CD4-positive, alpha-beta T cell (primary cell): ENCODE measurements at places on chromosomes 5 and 9.

DNA sequence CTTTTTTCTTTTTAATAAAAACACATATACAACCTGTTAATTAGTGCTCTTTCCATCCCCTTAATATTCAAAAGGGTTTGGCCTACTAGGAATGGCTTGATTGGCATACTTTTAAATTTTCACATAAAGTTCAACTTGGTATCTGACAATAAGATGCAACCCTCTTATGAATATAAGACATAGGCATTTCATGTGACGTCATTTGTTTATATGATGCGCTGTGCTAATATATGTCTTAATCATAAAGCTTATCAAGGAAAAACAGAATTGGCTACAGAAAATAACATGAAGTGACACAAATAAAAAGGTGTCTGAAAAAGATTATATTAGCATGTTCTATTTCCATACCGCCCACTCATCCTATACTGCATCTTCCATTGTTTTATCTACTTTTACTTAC lies 1642.4 kb downstream of the EFNA5 start:
- DNase-seq, result no peak

GRCh38 chr9:102985162-102985895 lies 9.8 kb upstream of the CYLC2 start:
- DNase-seq, result no peak

- no peak for DNase-seq
These were observed 11.0 kb upstream of the HAPLN1 start for GRCh38 chr5:83731638-83732037.

- DNase-seq, result no peak
These were observed 561.1 kb downstream of the EBF1 start for GRCh38 chr5:158538506-158539074.

GRCh38 chr9:81395676-81396054 lies 293.7 kb downstream of the TLE1 start:
- no peak for DNase-seq

GRCh38 chr9:13717322-13718054 lies 438.0 kb upstream of the MPDZ start:
- no peak for DNase-seq

DNA sequence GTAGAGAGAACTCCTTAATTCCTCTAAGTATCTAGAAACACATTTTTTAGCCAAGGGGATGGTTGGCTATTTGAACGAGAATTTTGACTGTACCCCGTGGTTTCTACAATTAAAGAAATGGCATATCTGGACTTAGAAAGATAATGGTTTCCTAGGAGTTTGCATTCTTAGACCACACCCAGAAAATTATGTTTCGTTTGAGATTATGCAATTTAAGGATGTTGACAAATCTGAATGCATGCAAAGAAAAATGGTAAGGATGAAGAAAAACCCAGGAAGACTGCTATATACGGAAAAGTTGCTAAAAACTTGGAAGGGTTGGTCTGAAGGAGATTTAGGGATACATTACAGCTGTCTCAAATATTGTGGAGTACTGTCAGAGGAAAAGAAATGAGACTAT lies 538.5 kb upstream of the WWC1 start:
- no peak for DNase-seq

DNA sequence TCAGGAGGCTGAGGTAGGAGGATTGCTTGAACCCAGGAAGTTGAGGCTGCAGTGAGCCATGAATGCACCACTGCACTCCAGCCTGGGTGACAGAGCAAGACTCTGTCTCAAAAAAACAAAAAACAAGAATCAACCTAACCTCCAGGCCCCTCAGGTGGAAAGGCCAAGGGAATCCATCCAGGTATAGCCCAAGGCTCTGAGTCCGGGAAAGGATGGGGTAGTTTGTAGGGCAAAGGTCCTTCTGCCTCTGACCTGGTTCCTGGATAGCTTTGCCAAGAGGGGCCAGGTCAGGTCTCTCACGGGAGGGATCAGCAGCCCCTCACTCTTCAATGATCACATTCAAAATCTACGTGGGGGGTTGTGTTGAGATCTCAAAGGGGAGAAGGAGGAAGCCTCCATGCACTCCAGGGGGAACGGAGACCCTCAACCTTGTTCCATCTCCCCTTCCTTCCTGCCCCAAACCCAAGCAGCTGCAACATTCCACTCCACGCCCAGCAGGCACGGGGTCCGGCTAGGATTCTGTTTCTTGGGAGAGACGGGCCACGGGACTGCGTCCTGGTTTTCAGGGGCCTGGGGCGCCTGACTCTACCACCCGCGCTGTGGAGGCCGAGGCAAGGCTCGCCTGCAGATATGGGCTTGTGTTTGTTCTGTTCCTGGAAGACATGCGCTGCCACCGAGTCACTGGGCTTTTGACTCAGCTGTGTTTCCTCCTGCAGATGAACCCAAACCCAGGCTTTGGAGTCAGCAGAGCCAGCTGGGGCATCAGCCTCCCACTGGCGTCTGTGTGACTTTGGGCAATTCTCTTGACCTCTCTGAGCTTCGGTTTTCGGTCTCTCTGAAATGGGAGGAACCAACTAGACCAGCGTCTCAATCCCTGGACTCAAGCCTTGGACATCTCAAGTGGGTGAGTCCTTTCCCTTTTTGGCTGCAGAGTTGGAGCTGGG lies 35.5 kb downstream of the PLPP7 start:
- DNase-seq, result no peak

GRCh38 chr5:53479590-53480415 lies 626 bp upstream of the FST start:
- DNase-seq, result peak; percentile 27

DNA sequence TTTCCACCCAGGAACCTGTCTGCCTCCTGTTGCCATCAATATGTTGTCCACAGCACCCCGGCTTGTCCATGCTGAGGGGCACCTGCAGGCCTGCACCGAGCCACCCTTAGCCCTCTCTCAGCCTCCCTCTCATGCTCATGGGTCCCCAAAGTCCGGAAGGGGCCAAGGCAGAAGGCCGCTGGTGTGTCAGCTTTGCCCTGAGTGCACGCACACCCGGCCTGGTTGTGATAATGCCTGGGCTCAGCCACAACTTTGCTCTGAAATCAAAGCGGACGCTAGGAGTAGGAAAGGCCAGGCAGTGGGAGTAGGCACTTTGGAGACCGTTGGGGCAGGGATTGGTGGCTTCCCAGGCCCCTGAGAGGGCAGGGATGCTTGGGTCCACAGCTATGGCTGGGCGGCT lies 201.8 kb upstream of the NUDT12 start:
- no peak for DNase-seq

- no peak for DNase-seq
These were observed 361.0 kb upstream of the SEMA6A start for GRCh38 chr5:116935561-116936162.

GRCh38 chr5:30804739-30805505 lies 388.6 kb upstream of the CDH6 start:
- no peak for DNase-seq

DNA sequence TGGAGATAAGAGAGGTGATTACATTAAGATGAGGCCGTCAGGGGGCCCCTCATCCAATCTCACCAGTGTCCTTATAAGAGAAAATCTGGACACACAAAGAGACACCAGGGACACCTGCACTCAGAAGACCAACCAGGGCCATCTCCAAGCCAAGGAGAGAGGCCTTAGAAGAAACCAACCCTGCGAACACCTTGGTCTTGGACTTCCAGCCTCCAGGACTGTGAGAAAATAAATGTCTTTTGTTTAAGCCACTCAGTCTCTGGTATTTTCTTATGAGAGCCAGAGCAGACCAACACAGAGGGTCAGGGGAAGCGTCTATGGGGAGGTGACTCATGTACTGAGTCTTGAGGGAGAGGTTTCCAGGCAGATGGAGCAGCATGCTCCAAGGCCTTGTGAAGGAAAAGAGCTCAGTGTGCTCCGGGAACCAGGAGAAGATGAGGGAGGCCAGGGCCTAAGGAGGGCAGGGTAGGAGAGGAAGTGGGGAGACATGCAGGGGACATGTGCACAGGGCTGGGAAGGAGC lies 5.4 kb downstream of the PHYKPL start:
- DNase-seq, result no peak

- DNase-seq, result no peak
These were observed 265.5 kb upstream of the ADAMTSL1 start for GRCh38 chr9:18208166-18209059.

- peak; percentile 99 for DNase-seq
These were observed 79.1 kb downstream of the NTNG2 start for GRCh38 chr9:132240841-132241482.

GRCh38 chr9:87670572-87671264 lies 55.2 kb upstream of the CTSL start:
- DNase-seq, result no peak

DNA sequence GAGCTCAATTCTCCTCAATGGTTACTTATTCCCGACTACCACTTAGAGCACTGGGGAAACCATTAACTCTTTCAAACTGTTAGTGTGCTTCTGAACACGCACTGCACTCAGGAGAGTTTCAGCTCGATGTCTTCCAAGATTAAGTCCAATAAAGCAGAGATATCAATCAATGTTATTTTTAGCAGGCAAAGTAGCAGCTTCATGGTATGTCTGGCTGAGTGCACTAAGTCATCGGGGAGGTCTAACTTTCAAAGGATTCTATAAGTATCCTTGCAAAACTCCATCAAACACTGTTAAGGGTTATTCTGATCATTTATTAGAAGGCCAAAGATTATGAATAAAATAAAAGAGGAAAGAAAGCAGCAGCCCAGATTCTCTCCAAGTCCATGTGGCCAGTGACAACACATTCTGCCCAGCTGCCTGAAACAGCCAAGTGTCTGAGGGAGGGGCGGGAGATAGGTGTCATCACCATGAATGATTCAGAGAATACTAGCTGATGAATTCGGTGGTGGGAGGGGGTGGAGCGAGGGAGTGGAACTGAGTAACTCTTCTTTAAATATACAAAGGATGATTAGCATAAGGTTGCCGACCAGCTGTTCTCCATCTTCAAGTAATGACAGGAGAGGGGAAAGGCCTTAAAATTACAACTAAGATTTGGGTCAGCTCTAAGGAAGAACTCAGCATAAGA lies 21.3 kb downstream of the NREP start:
- no peak for DNase-seq

GRCh38 chr5:144779368-144779767 lies 608.7 kb downstream of the KCTD16 start:
- DNase-seq, result no peak

- no peak for DNase-seq
These were observed 17.2 kb downstream of the KDM3B start for GRCh38 chr5:138369706-138370105.

- DNase-seq, result no peak
These were observed 73.5 kb downstream of the LNPEP start for GRCh38 chr5:97009212-97009898.

GRCh38 chr5:252546-252945 lies 18.9 kb upstream of the PDCD6 start:
- no peak for DNase-seq
